Tongue (tissue), 3 donors: ENCODE measurements at places on chromosomes 2 and 18.

- peak; percentile 60 for DNase-seq
Observed at GRCh38 chr2:186590350-186590758, 498 bp downstream of the ITGAV start.

DNA sequence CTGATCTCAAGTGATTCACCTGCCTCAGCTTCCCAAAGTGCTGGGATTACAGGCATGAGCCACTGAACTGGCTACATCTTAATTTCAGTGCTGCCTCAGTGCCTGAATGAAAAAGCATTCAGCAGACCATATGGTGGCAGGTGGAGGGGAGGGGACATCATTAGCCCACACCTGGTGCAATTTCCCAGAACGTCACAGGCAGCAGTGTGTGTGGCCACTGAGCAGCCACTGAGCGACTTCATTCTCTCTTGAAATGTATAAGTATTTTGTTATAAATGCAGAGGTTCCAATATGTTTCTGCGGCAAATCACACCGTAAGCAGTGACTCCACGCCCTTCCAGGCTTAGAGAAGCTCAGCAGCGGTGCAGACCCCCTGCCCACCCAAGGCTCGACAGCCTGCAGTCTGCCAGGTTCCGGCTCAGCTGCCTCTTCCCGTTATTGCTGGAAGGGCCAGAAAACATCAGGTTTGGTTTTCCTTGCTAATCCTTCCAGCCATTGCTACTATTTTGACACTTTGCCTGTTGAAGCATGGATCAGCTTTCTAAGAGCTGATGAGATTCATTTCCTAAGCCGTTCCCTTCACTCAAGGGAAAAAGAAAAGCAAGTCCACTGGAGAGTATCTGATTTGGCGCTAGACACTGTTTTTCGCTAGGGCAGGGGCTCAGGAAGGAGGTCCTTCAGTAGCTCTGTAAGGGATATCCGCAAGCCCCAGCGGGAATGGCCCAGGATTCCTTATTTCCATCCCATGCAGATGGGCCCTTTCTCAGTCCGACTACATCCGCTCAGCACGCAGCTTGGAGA, 250.7 kb downstream of the VAPA start:
- peak; percentile 37 for DNase-seq

- DNase-seq: no peak
Observed at GRCh38 chr18:22701326-22701725, 231.8 kb upstream of the RBBP8 start.

DNA sequence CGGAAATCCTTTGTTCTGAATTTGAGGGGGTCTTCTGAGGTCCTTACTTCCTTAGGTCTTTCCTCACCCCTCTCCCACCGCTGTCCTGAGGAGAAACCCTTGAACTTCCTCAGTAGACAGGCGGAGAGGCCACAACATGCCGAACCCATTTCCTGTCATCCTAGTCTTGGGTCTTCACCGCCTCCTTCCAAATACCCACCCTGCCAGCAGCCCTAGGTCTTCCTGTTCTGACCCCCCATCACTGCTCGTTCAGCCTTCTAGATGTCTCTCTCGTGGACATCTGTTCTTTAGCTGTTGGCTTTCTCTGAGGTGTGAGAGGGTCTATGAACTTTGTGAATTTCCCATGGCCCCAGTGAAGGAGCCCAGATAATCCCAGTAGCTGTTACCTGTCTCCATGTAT, 27.2 kb upstream of the CYP27A1 start:
- no peak for DNase-seq

DNA sequence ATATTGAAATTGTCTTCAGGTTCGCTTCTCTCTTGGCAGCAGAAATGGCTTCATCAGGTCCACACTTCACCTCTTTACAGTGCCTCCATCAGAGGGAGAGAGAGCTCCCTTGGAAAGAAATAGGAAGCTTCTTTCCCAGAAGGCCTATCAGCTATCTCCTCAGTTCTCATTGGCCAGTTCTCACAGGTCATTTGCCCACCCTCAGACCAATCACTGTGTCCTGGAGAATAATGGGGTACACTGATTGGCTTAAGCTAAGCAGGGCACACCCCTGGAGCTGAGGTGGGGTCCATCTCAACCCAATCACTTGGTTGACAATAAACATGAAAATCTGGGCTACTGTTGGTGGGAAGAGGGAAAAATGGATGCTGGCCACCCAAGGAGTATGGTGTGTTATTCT, 5.2 kb downstream of the GNLY start:
- no peak for DNase-seq

GRCh38 chr18:42527766-42528165, 572.7 kb downstream of the PIK3C3 start:
- DNase-seq: no peak

- DNase-seq: peak; percentile 17
Observed at GRCh38 chr2:176997074-176997791, 215.4 kb upstream of the HNRNPA3 start.
